Activated naive CD4-positive, alpha-beta T cell treated with anti-CD3 and anti-CD28 coated beads, Interleukin-2, amount 10 ng/mL, durations not matched to agents 7 days and 5 days (primary cell): ENCODE measurements at places on chromosomes 1 and 21.

GRCh38 chr1:156480411-156481192 lies 20.0 kb downstream of the MEF2D start:
- no peaks in the 10 kb centered on the region for H3K27me3 ChIP-seq
- DNase-seq: peak; percentile 84
- H3K36me3 ChIP-seq: peaks cover 59% of the 10 kb centered on the region
- H3K4me3 ChIP-seq: no peak overlapping the region
- H3K4me1 ChIP-seq: peaks cover 30% of the 10 kb centered on the region

DNA sequence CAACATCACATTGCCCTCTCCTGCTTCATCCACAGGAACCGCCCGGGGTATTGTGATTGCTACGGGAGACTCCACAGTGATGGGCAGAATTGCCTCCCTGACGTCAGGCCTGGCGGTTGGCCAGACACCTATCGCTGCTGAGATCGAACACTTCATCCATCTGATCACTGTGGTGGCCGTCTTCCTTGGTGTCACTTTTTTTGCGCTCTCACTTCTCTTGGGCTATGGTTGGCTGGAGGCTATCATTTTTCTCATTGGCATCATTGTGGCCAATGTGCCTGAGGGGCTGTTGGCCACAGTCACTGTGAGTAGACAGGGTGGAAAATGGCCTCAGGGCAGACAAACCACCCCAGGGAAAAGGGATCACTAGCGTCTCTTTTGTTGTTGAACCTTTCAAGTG lies 12.7 kb downstream of the ATP1A4 start:
- peaks cover under 1% of the 10 kb centered on the region for H3K4me1 ChIP-seq
- H3K36me3 ChIP-seq: no peaks in the 10 kb centered on the region
- H3K27me3 ChIP-seq: peaks cover 45% of the 10 kb centered on the region

- H3K27me3 ChIP-seq: no peaks in the 10 kb centered on the region
- H3K4me1 ChIP-seq: no peaks in the 10 kb centered on the region
- no peak overlapping the region for H3K4me3 ChIP-seq
- DNase-seq: no peak
Observed at GRCh38 chr1:64675718-64676345, 69.0 kb upstream of the RAVER2 start.

GRCh38 chr1:205440476-205441317 lies 15.1 kb downstream of the BLACAT1 start:
- peak overlapping the region; percentile 93 for H3K27ac ChIP-seq
- peaks cover 51% of the 10 kb centered on the region for H3K27me3 ChIP-seq
- no peaks in the 10 kb centered on the region for H3K36me3 ChIP-seq

DNA sequence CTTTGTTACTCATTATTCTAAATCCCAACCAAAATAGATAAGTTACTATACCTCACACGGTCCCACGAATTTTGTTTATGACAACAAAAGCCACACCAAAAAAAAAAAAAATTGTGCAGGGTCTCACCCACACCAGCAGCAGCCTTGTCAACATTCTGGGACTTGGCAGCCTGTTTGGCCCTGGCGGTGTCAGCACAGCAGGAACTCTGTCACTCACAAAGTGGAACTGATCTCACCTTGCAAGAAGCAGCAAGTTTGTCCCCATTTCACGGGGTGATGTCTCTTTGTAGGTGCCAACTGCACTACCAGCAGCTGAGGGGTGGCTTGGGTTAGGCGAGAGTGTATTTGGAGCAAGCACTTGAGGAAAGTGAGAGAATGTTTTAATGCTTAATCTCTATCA lies 75.0 kb upstream of the CHRM3 start:
- no peaks in the 10 kb centered on the region for H3K27me3 ChIP-seq
- H3K27ac ChIP-seq: no peak overlapping the region
- no peaks in the 10 kb centered on the region for H3K36me3 ChIP-seq
- no peaks in the 10 kb centered on the region for H3K4me1 ChIP-seq

- H3K27ac ChIP-seq: no peak overlapping the region
- H3K4me1 ChIP-seq: no peaks in the 10 kb centered on the region
- no peak overlapping the region for H3K4me3 ChIP-seq
- no peak for DNase-seq
Observed at GRCh38 chr1:81424061-81424460, 376.7 kb upstream of the ADGRL2 start.

- H3K4me3 ChIP-seq: no peak overlapping the region
- no peak for DNase-seq
- no peaks in the 10 kb centered on the region for H3K36me3 ChIP-seq
- no peak overlapping the region for H3K27ac ChIP-seq
Observed at GRCh38 chr1:188729039-188729438, 1748.6 kb downstream of the BRINP3 start.

DNA sequence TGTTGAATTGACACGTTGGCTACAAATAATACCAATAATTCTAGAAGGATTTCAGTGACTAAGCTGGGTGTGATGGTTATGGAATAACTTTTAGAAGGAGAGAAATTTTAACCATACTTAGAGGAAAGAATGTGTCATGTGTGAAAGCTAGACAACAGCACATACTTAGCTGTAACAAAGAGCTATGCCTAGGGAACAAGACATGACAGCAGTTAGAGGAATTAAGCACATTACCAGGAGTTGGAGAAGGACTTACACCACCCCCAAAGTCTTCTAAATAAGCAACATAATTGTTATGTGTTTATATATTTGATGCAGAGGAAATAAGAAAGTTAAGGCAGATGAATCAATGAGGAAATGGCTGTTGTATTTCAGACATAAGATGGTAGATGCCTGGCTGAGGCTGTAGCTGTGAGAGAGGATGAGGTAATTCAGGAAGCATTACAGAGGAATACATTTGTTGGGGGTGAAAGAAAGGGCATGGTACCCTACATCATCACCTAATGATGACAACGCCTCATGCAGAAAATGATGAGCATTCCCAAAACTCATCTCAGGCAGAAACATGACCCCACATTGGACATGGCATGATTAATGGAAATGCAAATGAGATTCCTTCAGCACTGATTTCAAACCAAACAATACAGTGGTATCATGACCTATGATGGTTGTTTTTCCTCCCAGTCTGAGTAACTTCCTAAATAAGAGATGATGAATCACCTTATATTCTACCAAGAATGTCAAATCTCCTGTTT lies 211.5 kb downstream of the LHX8 start:
- DNase-seq: no peak
- H3K4me1 ChIP-seq: no peaks in the 10 kb centered on the region
- H3K27me3 ChIP-seq: no peaks in the 10 kb centered on the region
- no peak overlapping the region for H3K4me3 ChIP-seq
- no peak overlapping the region for H3K27ac ChIP-seq
